HAP-1 (cell line): ENCODE measurements at places on chromosomes 3 and 15.

GRCh38 chr3:197953325-197953724 is 3.3 kb downstream of the RPL35A start:
- DNase-seq = no peak

GRCh38 chr15:66014635-66015182 is 145.4 kb downstream of the RAB11A start:
- DNase-seq = no peak

DNA sequence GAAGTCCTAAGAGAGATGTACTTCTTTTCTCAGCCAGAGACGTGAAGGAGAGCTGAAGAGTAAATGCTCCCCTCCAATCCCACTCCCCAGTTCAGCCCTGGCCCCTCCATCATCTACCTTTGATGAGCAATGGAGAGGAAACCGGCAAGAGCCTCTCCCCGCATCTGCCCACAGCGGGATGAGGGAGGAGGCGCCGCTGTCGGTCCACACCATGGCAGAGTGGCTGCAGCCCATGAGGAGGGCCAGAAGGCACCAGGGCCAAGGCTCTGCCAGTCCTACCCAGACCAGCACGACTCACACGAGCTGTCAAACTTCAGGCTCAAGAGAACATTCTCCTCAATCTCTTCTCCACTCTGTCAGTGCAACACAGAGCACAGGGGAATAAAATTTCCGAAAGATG is 129.8 kb downstream of the OSBPL10 start:
- DNase-seq = no peak

- no peak for DNase-seq
These were observed 39.9 kb upstream of the MB21D2 start for GRCh38 chr3:192957441-192958021.

DNA sequence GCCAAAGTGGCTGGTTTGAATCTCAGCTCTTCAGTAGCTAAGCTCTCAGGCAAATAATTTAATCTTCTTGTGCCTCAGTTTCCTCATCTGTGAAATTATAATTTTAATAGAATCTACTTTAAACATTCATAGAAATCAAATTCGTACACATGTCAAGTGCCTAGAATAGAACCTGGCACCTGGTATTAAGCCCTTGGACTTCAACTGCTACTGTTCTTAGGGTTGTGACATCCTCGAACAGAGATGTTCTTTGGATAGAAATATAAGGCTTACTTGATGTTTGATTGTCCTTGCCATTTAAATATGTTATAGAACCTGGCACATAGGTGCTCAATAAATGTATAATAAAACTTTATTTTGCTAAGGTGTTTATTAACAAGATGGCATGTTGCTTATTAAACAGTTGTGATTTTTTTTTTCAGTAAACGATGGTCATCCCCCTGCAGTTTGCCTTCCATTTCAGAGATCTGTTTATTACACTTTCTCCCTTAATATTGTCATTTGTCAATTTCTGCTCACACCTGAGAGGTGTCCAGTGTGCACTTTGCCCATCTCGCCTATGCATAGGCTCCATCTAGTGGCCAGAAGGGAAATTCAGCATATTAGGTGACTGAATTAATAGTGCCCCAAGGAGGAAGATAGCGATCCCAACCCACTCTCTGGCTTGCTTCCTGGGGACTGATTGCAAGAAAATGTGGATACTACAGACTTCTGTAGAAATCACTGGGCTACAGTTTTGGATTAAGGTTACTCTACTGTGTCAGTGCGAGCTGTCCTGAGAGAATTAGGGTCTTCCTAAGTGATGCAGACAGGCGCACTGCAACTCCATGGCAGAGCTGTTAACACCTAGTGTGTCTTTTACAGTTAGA is 10.7 kb downstream of the IGF1R start:
- DNase-seq = peak; percentile 61

DNA sequence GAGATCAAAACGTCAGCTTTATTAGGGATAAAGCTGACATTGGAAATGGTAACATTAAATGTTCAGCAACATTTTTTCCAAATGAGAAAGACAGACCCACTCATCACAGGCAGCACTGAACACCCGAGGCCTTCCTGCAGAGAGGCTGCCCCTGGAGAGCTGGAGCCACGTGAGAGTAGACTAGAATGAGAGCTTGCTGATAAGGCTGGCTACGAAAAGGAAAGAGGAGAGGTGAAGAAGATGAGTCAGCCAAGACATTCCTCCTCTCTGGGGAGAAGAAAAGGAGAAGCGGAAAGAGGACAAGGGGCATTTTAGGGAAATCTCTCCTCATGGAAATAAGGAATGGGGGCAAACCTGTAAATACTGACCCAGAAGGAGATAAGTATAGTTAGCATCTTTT is 7.3 kb downstream of the CYP19A1 start:
- DNase-seq = no peak

- DNase-seq = peak; percentile 67
These were observed 35.7 kb upstream of the ACTL6A start for GRCh38 chr3:179526989-179527391.

DNA sequence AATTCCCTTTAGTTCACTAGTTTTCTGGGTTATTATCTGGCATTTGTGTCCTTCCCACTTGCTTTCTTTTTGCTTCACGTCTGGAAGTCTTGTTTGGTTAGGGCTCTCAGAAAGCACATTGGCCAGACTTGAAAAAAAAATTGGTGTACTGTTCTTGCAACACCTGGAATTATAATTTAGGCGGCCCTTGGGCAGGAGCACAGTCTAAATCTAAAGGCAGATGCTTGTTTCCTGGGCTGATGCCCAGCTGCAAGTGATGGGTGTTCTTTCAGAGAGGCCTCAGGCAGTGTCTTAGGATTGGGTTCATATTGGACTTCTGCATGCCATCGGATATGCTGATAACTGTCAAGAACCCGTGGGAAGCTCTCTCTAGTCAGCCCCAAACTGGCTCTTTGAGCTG is 521.5 kb downstream of the PDCD6IP start:
- no peak for DNase-seq

- DNase-seq = no peak
These were observed 7.1 kb downstream of the ALG3 start for GRCh38 chr3:184241447-184242296.

GRCh38 chr15:39269821-39270220 is 311.1 kb upstream of the THBS1 start:
- no peak for DNase-seq

DNA sequence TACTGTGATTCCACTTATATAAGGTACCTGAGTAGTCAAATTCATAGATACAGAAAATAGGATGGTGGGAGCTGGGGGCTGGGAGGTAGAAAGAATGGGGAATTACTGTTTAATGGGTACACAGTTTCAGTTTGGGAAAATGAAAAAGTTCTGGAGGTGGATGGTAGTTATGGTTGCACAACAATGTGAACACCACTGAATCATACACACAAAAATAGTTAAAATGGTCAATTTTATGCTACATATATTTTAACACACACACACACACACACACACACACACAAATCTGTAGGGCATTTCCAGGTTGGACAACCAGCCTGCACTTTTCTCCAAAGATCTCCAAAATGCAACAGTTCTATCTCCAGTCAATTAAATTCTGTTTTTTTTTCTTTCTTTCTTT is 1.4 kb downstream of the CCDC32 start:
- no peak for DNase-seq

DNA sequence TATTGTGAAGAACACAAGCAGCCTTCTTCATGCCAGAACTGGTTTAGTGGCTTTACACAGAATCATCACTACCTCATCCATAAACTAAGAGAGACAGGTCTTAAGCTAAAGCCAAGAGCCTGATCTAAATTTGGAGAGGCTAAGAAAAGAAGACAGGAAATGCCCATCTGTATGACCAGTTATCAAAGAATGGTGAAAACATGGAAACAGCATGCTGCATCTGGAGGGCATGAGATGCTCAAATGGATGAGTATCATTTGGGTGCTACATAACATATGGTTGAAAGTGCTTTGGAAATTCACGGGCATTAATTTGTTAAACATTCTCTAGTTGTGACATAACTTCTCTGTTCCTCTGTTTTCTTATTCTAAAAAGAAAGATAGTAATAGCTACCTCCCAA is 112.5 kb downstream of the CPNE4 start:
- no peak for DNase-seq

- DNase-seq = no peak
These were observed 543 bp downstream of the ARPIN start for GRCh38 chr15:89912145-89912673.

GRCh38 chr3:116947148-116947547 is 237.6 kb downstream of the TUSC7 start:
- DNase-seq = no peak

GRCh38 chr3:69720824-69721223 is 18.4 kb upstream of the MITF start:
- no peak for DNase-seq

GRCh38 chr15:82829234-82829633 is 19.8 kb downstream of the WHAMM start:
- no peak for DNase-seq
